ENCODE measurements at places on chromosomes 5 and 9. TPM values are rescaled to one million over a fixed set of nuclear protein-coding genes. Genes with fewer than 3 reads are reported as not detected.
A peak's percentile ranks its signal among the peaks of the same experiment; 100 is the strongest.

HOMER1 gene
- 12.8 TPM for total RNA-seq

ENHO gene
- total RNA-seq, result 1.9 TPM

ROPN1L gene
- total RNA-seq, result 2.5 TPM

NFIB gene
- 11.3 TPM for total RNA-seq

LPAR1 gene
- 11.5 TPM for total RNA-seq

ACOT12 gene
- not detected for total RNA-seq

IL12B gene
- total RNA-seq, result not detected

NCS1 gene
- total RNA-seq, result 40.3 TPM

SLC30A5 gene
- 45.8 TPM for total RNA-seq

SCGB3A2 gene
- total RNA-seq, result not detected

HK3 gene
- 1.6 TPM for total RNA-seq

PCDHGB5 gene
- total RNA-seq, result 0.43 TPM

DNA sequence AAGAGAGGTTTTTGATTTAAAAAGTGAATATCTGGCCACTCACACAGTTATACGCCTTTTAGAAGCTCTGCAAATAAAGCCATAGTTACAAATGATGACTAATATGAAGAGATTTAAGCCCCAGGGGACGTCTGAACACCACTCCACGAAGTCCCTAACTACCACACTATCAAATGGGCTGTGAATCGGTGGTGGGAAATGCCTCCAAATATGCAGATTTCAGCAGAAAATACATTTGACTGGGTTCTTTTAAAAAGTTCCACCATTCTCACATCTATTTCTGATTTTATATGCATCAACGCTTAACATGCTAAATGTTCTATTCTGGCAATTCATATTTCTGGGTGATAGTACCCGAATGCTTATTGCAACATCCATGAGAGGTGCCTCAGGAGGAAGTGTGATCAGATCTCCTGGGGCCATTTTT lies 22.5 kb downstream of the TICAM2 start:
- DNase-seq, result no peak

- no peak for DNase-seq
Measured at GRCh38 chr9:22116758-22117157, 107.7 kb upstream of the CDKN2B start.

GRCh38 chr9:134366223-134367031 lies 40.2 kb downstream of the RXRA start:
- DNase-seq, result peak; percentile 97

- no peak for DNase-seq
Measured at GRCh38 chr5:136076881-136077445, 48.2 kb downstream of the TGFBI start.

DNA sequence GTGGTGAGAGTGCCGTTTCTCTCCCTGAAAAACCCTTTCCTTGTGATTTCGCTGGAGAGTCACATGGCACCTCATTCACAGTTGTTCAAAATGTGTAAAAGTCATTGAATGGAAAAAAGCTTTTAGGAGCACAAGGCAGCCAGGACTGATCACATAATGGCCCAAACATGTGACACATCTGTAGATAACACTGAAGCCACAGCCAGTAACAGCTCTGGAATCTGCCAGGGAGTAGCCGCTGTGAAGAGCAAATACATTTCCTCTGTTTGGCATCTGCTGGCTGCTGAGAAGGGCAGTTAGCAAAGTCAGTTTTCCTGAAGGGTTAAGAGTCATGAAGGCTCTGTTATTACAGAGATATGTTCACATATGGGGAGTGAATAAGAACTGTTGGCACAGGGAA lies 271.8 kb downstream of the NNT start:
- no peak for DNase-seq

- DNase-seq, result no peak
Measured at GRCh38 chr9:116189683-116190082, 36.1 kb downstream of the PAPPA start.

- DNase-seq, result no peak
Measured at GRCh38 chr5:137610598-137610997, 111.5 kb upstream of the SPOCK1 start.

- DNase-seq, result no peak
Measured at GRCh38 chr9:133837627-133838597, 99.8 kb upstream of the SARDH start.

DNA sequence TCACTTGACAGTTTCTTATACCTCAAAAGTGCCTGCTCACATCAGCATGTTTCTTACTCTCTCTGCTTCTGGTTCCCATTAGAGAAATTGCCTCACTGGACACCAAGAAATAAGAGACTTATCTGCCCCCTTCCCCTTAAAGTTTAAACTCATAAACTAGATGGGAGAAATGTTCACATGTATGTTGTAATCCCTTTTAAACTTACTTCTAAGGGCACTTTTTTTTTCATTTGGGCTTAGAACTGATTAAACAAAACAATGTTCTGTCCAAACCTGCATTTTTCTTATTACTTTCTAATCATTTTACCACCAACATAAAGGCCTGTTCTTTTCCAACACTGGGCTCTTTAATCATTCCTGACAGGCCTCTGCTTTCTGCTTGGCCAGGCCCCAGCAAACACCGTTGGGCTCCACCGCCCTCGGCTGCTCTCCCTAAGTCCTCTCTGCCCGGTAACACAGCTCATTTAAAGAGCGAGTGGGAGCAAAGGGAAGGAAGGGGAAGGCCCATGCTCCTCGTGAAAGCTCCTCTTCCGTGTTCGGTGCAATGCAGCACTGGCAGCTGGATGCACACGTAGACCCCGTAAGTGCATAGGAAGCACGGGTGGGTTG lies 53.4 kb downstream of the ROR2 start:
- DNase-seq, result no peak

DNA sequence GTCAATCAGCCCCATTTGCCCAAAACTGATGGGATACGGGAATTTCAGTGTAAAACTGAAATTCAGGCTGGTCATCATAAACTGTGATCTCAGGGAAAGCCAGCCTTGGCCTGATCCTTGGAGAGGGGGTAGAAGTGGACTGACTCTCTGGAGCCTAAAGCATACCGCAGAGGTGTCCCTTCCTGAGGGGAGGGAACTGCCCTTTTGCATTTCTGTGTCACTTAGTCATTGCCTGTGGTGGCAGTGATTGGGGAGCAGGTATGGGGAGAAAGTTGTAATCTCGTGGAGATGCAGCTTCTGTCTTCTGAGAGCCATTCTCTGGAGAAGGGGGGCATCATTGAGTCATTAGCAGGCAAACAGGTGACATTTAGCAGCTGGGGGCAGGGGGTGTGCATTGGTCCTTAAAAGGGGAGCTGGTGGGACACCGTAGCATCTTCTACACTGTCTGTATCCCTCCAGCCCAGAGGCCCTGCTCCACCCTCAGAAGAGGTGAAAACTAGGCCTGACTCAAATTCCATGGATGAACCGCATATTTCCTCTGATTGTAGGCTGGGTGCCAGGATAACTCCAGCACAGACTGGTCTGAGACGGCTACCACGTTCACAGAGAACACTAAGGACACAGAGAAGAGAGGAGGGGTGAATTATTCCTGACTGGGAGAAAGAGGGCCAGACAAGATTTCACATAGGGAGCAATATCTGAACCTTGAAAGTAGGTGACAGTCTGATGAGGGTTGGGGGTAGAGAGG lies 143.3 kb downstream of the SEC61B start:
- DNase-seq, result peak; percentile 44

GRCh38 chr9:131943351-131943841 lies 136.3 kb downstream of the MED27 start:
- no peak for DNase-seq

DNA sequence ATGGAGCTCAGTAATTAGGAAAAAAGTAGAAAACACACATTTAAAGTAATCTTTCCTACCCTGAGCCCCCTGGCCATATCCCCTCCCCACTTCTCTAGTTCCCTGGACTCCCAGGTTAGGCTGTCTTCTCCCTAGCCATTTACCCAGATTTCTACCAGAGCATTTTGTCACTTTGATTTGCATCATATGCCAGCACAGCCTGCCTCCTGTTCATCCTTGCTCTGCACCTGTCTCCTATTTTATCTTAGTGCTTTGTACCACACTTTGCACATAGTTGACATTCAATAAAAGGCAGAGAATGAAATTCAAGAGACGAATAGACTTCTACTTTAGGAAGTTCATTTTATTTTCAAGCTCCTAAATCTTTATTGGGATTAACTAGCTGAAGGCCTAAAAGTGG lies 344.5 kb downstream of the EBF1 start:
- no peak for DNase-seq

DNA sequence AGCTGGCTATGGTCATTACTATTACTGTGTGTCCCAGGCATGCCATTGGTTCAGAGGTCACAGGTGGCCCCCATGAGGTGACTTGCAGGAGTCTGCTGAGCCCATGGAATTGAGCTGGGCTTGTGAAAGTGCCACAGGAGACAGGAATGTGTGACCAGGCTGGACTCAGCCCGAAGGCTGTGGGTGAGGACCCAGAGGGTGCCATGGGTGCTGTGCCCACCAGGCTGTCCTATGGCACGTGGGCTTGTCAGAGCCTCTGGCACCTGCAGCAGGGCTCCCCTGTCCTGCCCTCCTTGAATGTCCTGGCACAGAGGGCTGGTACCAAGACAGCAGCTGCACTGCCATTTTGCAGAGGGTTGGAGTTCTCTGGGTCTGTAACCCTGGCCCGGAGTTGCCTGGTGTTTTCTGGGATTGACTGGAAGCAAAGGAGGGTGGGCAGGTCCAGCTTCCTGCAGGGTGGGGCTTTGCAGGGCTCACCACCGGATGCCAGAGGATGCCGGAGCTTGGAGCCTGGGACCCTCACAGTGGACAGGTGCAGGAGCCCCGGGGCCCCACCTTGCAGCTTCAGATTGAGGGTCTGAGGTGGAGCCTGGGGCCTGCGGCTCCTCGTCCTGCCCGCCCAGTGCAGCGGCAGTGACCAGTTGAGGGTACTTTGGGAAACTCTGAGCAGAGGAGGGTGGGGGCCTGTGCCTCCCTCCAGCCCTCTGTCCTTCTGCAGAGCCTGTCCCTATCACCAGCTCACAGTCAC lies 14.2 kb downstream of the COL5A1 start:
- DNase-seq, result no peak

DNA sequence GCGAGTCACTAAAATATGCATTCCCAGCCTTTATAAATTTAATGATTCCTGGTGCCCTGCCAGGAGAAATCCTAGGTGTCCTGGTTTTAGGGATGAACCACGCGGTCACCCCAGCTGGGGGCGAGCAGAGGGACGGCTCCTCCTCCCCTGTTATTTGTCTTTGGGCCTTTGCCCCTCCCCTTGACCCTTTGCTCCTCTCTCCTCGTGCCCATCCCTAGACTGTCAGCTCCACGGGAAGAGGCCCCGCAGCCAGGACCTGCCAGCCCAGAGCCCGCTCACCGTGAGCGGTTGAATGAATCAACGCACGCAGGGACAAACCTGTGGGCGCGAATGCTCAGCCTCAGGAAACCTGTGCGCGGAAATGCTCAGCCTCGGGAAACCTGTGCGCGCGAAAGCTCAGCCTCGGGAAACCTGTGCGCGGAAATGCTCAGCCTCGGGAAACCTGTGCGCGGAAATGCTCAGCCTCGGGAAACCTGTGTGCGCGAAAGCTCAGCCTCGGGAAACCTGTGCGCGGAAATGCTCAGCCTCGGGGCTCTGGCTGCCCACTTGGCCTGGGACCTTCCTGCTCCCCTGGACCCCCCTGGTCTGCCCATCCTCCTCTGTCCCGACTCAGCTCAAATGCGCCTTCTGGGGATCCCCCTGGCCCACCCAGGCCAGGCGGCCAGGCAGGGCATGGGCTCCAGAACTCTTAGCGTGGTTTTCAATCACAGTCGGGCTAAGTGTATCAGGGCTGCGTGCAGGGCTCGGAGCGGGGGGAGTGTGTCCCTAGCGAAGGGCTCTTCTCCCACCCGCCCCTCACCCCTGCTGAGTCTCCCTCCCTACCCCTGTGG lies 140.5 kb upstream of the COL5A1 start:
- DNase-seq, result no peak

DNA sequence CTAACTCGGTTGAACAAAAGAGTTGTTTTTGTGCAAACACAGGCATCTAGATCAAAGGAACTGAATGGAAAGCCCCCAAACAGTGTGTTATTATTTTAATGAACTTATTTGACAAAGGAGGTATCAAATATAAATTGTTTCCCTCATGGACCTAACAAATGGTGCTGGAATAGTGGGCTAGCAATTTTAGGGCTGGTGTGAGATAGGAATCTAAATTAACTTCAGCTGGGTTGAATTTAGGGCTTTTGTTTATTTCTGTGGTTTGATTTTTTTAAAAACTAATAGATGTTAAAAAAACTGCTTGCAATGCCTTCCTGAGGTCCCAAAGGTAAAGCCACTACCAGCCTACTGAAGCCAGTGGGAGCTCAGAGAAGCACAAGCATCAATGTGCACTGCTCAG lies 42.1 kb downstream of the TTC39B start:
- no peak for DNase-seq

GRCh38 chr5:54595721-54596120 lies 78.2 kb downstream of the SNX18 start:
- no peak for DNase-seq

- no peak for DNase-seq
Measured at GRCh38 chr9:23914431-23915003, 88.5 kb upstream of the ELAVL2 start.

DNA sequence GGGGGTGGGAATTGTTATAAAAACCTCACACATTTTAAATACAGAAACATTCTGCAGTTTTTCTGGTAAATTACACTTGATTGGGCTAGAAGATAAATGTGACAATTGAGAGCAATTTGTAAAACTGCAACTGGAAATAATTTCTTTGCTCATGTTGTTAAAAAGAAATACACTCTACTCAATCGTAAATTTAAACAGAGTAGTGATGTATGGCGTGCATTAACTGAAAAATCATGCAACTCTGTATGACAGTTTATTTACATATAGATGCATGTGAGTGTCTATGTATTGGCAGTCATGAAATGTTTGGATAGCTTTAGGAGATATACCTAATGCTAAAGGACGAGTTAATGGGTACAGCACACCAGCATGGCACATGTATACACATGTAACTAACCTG lies 554.9 kb downstream of the PRELID2 start:
- no peak for DNase-seq

GRCh38 chr5:2536632-2537377 lies 214.7 kb downstream of the IRX2 start:
- DNase-seq, result no peak

GRCh38 chr9:13478160-13478559 lies 198.7 kb upstream of the MPDZ start:
- no peak for DNase-seq

DNA sequence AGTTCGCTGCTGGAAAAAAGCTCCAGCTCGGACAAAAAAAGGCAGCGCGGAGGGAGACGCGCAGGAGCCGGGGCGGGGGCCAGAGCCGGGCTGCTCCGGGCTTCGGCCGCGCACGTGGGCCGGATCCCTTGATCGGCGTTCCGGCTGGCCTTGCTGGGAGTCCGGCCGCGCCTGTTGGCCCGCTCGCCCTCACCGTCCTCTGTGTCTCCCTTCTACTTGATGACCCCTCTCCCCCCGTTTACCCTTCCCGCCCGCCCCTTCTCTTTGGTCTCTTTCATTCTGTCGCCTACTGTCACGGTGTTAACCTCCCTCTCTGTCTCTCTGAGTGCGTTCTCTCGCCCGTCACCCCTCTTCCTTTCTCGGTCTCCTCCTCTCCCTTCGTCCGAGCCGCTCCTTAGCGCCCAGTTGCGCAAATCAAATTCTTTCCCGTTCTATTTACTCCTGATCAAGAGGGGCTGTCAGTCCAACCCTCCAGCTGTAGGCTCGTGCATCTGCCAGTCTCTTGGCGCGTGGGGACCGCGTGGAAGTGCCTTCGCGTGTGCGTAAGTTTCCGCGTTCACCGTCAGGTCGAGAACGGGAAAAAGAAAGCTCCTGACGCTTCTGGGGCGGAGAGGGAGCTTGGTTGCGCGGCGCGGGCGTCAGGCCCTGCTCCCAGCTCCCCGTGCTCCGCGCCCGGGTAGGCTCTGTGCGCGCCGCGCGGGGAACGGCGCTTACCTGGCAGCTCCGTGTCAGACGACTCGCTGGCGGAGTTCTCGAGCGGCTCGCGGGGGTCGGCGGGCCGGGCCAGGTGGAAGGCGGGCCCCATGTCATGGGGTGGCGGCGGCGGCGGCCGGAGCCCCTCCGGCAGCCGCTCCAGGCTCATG lies 798 bp downstream of the PITX1 start:
- no peak for DNase-seq

All from H4 (cell line).